ENCODE measurements at places on chromosomes 6 and 20. TPM values are rescaled to one million over a fixed set of nuclear protein-coding genes. Genes with fewer than 3 reads are reported as not detected.

Gene CCN5
- total RNA-seq, result 24.5 TPM

DNA sequence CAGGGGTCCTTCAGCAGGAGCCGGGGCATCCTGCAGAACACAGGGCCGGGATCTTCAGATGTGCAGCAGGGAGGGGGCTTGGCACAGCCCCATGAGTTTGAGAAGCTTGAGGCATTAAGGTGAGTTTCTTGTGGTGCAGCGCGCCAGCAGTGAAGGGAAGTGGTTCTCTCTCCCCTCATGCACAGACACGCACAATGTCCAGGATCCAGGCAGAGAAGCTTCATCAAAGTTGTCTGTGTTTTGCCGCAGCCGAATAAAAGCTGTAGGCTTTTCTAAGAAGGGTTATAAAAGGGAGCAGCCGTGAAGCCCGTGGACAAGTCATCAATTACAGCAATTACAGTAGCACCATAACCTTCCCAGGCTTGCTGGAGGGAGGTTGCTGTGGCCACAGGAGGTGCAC lies 491.0 kb upstream of the CDH4 start:
- no peaks in the 10 kb centered on the region for H3K36me3 ChIP-seq
- no peak overlapping the region for H3K4me3 ChIP-seq
- H3K4me1 ChIP-seq, result no peaks in the 10 kb centered on the region

DNA sequence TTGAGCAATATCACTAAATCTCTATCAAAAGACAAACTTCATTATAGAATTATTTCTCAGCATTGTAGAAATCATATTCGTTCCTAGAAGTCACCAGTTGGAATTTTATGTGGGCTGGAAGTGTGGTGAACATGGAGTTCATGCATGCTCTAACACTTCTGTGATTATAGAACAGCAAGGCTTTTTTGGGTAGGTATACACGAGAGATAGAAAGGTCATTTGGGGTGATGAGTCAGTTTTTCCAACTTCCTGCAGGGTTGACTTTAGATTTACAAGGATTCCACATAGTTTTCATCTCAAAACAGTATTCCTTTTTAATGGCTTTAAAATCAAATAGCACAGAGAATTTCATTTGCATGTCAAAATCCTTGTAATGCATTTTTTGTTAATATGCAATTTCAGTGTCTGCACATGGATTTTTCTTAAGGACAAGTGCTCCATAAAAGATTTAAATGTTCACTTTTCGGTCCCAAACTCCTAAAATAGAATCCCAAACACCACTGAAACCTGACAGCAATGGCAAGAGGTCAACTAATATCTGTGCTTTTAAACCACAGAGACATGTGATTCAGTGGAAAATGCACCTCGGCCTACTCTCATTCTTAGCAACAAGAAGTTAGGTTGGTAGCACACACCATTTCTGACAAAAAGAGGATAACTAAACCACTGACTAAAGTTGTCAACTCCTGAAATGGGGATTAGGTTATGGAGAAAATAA lies 211.0 kb downstream of the MOXD1 start:
- DNase-seq, result no peak
- H3K27ac ChIP-seq, result no peak overlapping the region
- H3K4me3 ChIP-seq, result no peak overlapping the region
- H3K4me1 ChIP-seq, result no peaks in the 10 kb centered on the region
- H3K36me3 ChIP-seq, result no peaks in the 10 kb centered on the region

Gene LPA
- total RNA-seq, result 3.1 TPM

Gene TBX18
- total RNA-seq, result 10.4 TPM
